ENCODE measurements at places on chromosomes 4 and X.

DNA sequence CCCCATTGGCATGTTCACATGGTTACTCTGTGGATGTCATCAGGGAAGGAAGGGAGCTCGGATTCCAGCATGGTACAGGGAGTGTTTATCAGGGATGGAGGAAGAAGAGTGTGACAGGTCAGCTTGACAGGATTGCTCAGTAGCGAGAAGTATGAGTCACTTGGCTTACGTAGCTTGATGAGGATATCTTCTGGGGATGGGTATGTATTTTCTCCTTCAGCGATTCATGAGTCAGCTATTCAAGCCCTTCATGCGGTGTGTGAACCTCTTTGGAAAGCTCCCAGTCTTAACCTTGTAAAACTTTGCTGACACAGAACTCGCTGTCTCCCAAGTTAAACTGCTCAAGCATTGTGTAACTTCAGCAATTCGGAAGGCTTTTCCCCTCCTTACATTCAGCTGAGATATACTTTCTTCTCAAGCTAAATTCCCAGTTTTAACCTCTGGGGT, 275.4 kb downstream of the ARHGAP10 start:
- no peak for DNase-seq

GRCh38 chrX:153551135-153551534, 33.7 kb downstream of the ATP2B3 start:
- DNase-seq: no peak

DNA sequence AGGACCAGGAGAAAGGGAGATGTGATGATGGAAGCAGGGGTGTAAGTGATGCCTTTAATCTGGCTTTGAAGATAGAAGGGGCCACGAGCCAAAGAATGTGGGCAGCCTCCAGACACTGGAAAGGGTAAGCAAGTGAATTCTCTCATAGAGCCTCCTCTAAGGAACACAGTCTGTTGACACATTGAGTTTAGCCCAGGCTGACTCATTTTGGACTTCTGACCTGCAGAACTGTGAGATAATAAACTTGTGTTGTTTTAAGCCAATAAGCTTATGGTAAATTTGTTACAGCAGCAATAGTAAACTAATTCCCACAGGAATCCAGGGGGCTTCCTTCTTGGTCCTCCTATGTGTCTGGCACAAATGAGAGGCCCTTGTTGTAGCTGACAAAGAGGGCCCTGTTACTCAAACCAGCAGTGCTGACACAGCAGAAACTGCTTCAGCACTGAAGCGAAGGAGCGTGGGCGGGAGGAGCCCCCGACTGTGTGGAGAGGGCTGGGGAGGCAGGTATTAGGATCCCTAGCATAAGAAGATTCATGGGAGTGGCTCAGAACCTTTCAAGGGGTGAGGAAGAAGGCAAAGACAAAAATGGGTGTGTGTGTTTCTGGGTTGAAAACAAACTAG, 268.7 kb downstream of the NR3C2 start:
- no peak for DNase-seq

- DNase-seq: no peak
Observed at GRCh38 chr4:168188754-168189153, 96.4 kb downstream of the ANXA10 start.

DNA sequence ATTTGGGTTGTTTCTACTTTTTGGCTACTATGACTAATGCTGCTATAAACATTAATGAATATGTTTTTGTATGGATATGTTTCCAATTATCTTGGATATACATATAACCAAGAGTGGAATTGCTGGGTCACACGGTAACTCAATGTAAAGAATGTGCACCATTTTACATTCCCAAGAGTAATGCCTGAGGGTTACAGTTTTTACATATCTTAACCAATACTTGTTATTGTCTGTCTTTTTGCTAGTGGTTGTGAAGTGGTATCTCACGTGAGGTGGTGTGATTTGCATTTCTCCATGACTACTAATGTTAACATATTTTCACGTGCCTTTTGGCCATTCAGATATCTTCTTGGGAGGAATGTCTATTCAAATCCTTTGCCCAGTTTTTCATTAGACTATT, 200.3 kb upstream of the MAB21L2 start:
- DNase-seq: no peak

- no peak for DNase-seq
Observed at GRCh38 chr4:154507156-154507555, 15.6 kb upstream of the DCHS2 start.

DNA sequence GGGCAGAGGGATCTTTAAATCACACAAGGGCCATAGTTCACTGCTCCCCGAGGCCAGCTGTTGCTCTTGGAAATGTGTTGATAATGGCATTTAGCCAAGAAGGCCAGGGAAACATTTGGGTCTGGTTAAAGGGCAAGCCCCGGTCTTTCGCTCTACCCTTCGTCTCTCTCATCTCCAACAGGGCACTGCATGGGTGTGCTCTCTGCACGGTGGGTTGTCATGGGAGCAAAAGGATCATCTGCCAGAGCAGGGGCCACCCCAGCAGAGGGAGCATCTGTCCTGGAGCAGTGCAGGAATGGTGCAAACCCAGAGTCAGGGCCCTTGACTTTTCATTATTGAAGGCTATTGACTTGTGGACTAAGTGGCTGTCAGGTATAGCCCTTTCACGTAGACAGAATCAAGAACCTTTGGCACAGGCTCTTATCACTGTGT, 22.7 kb upstream of the PGRMC2 start:
- no peak for DNase-seq

- no peak for DNase-seq
Observed at GRCh38 chr4:20615486-20616260, 84.6 kb upstream of the PACRGL start.

GRCh38 chr4:85107553-85107952, 141.1 kb upstream of the WDFY3 start:
- no peak for DNase-seq

DNA sequence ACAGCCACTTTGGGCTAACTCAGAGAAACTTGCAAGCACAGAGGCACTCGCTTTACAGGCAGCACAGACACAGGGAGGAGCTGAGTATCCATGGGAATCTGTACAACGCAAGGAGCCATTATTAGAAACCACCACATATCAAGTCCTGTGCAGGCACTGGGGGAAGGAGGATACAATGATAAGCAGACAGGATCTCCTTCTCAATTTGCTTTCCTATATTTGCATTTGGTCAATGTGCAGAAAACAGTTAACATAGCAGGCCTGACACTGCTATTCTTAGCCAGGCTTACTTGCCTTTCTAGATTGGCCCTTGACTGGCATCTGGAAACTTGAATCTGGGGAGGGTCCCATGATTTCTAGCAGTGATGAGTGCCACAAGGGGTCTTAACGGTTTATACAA, 65.8 kb downstream of the TEC start:
- no peak for DNase-seq

- no peak for DNase-seq
Observed at GRCh38 chrX:115023139-115023538, 5.7 kb upstream of the IL13RA2 start.

- DNase-seq: no peak
Observed at GRCh38 chr4:77002321-77003107, 53.0 kb downstream of the SEPTIN11 start.

GRCh38 chr4:120055162-120055561, 11.5 kb downstream of the MAD2L1 start:
- no peak for DNase-seq

DNA sequence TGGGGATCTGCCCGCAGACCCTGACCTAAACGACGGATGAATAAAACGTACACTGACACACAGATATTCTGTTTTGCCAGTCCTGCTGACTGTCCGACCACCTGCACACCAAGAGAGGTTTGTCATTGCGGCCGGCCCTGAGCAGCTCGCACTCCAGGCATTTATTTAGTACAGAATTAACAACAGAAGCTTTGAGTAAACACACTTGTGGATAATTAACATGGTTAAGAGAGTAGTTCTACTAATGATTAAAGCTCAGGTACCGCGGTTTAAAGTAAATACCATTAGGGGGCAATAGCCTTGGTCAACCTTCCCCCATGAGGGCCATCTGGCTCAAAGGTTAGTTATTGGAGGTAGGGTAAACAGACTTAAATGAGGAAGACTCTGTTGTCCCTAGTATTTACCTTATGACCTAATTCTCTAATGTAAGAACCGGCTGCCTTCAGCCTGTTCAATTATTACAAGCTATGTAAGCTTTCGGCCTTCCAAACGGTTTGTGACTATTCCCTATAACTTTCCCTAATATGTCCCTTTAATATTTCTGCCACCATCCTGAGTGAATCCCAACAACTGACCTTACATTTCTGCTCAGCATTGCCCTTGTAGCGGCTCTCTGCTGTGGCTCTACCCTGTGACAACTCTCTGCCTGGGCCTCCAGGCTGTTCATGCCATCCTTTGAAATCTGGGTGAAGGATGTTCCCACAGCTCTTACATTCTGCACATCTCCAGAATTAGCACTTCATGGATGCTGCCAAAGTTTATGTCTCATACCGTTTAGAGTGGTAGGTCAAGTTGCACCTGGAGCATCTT, 46.9 kb upstream of the SYTL5 start:
- DNase-seq: no peak

GRCh38 chrX:111445485-111445884, 33.5 kb upstream of the DCX start:
- DNase-seq: no peak

GRCh38 chrX:69615779-69616456, at the start of gene EDA:
TSS of gene EDA (plus strand) at chrX:69616113.
- DNase-seq: peak; percentile 77

DNA sequence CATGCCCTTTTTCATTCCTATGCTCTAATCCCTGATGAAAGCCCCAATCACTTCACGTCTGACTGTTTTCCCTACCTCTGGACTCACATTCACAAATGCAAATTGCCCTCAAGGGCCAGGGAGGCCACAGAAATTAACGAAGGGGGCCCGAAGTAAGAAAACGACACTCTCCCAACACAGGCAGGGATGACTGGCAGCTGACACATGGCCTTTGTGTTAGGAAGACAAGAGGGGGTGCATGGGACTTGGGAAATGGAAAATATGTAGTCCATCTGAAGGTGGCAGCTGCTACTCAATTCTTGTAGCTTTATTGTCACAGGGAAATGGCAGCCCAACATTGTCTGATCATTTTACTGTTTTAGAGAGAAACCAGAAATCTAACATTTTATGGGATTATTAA, 12.3 kb upstream of the SPARCL1 start:
- no peak for DNase-seq

DNA sequence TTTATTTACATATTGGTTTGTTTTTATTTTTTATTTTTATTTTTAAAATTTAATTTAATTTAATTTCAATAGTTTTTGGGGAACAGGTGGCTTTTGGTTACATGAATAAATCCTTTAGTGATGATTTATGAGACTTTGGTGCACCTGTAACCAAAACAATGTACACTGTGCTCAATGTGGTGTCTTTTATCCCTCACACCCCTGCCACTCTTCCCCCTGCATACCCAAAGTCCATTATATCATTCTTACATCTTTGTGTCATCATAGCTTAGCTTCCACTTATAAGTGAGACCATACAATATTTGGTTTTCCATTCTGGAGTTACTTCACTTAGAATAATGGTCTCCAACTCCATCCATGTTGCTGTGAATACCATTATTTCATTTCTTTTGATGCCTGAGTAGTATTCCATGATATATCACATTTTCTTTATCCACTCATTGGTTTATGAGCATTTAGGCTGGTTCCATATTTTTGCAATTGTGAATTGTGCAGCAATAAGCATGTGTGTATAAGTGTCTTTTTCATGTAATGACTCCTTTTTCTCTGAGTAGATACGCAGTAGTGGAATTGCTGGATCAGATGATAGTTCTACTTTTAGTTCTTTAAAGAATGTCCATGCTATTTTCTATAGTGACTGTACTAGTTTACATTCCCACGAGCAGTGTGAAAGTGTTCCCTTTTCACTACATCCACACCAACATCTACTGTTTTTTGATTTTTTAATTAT, 157.1 kb downstream of the CPXCR1 start:
- no peak for DNase-seq

DNA sequence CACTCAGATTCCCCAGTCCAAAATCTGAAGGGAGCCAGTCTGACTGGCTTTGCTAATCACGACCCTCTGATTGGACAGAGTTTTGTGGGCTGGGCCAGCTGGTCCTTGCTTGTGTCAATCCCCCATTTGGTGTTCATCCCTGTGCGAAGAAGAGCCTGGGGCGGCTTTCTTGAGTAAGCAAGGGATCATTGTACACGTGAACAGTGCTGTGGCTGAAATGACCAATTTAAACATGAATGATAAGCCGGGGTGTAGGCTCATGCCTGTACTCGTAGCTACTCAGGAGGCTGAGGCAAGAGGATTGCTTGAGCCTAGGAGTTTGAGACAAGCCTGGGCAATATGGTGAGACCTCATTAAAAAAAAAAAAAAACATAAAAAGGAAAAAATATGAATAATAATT, 379.1 kb downstream of the RAPGEF2 start:
- DNase-seq: no peak

DNA sequence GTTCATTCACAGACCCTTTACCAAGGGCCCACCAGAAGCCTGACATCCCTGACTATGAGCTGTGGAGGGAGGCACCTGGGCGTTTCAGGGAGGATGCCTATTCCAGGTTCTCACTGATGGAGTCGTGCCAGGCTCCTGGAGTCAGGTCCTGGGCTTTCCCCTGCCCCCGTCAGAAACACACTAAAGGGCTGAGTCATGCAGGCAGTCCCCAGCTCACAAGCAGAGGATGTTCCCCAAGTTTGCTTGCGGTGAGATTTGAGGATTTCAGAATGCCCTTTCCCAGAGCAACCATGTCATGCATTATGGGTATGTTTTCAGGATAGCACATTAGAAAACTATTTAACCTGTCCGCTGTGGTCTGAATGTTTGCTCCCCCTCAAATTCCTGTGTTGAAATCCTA, 45.2 kb downstream of the FHDC1 start:
- DNase-seq: no peak

- DNase-seq: no peak
Observed at GRCh38 chr4:100842856-100843255, 325.0 kb upstream of the EMCN start.

DNA sequence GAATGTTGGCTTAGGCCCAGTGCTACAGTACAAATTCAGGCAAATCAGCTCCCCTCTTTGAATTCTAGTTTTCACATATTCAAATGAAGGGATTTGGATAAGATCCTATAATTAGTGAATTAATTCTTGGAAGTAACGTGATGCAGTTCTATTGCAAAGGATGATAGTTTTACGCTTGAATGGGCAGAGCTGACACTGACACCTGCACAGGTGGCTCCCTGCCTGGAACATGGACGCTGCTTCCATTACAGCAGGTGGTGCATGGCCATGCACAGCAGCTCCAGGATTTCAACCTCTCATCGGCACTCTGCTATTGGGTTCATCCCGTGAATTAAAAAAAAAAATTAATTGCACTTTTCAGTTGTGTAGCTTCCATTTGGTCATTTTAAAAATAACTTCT, 28.4 kb upstream of the RPS6KA6 start:
- no peak for DNase-seq

DNA sequence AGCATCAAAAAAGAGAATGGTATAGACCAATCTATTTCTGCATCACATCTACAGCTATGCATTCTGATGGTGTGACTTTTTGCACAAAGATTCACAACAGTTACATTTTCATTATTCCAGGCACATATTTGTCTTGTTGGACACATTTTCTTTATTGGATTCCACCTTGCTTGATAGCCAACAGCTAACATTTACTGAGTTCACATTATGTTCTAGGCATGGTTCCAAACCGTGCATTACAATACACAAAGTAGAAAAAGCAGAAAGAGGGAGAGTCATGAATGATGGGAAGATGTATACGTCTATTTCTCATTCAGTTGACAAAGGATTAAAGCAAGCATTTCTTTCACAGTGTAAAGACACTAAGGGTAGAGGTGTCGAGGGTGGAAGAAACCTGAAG, 22.9 kb upstream of the CLGN start:
- DNase-seq: no peak

GRCh38 chrX:113370006-113370405, 529.4 kb upstream of the AMOT start:
- no peak for DNase-seq
